ENCODE measurements at places on chromosomes 4 and X. TPM values are rescaled to one million over a fixed set of nuclear protein-coding genes. Genes with fewer than 3 reads are reported as not detected.

Gene MAGEB17
- total RNA-seq, result not detected

Gene RBM46
- total RNA-seq, result not detected

Gene MAGEA9B
- not detected for total RNA-seq

- no peak for DNase-seq
Measured at GRCh38 chrX:119071381-119071780, 1.4 kb upstream of the CT47C1 start.

DNA sequence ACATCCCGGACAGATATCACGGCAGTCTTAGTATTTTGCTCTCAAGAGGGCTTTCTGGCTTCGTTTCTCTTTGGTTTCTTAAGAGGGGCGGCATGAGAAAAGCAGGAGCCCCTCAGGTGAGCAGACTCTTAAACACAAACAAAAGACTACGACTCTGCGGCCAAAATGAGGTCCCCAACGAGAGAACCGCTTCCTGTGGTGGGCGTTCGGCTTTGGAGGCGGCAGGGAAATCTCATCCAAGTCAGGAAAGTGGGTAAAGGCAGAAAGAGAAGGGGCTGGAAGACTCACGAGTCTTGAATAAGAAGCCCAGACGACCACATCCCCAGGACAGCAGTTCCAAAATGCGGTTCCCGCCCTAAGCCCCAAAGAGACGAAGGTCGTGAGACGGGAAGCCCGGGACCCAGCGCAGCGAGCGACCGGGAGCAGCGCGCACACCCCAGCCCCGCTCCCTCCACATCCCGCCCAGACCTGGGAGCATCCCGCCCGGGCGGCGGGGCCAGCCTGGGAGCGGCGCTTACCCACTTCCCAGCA is 409 bp downstream of the UGDH start:
- no peak for DNase-seq

DNA sequence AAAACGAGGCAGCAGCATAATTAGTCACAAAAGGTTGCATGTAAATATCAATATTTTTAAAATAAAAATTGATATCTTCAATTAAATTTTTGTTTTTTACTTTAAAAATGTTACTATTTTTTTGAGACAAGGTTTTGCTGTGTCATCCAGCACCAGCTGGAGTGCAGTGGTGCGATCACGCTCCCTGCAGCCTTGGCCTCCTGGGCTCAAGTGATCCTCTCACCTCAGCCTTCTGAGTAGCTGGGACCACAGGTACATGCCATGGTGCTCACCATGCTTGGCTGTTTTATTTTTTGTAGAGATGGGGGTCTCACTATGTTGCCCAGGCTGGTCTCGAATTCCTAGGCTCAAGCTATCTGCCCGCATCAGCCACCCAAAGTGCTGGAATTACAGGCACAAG is 96.8 kb upstream of the FRAS1 start:
- no peak for DNase-seq

DNA sequence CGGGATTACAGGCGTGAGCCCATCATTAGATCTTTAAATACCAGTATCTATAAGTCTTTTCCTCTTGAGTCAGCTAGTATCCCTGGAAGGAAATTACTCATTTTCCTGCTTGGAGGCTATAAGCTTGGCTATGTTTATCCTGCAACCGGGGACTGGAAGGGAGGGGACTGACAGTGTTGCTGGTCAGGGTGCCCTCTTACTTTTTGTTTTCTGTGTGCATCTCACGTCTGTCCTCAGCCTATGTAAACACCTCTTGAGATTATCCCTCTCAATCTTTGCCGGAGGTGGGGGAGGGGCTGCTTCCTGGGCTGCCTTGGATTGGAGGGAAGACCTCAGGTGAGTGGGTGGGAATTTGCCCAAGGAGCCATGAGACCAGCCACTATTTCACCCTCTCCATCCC is 37.0 kb downstream of the HTT start:
- DNase-seq, result no peak

- no peak for DNase-seq
Measured at GRCh38 chrX:49174723-49175122, 3.0 kb downstream of the PLP2 start.

Measured in tongue (tissue), 3 donors.